Prostate gland (tissue), 2 donors: ENCODE measurements at places on chromosomes 7 and 10. TPM values are rescaled to one million over a fixed set of nuclear protein-coding genes. Genes with fewer than 3 reads are reported as not detected.

DNA sequence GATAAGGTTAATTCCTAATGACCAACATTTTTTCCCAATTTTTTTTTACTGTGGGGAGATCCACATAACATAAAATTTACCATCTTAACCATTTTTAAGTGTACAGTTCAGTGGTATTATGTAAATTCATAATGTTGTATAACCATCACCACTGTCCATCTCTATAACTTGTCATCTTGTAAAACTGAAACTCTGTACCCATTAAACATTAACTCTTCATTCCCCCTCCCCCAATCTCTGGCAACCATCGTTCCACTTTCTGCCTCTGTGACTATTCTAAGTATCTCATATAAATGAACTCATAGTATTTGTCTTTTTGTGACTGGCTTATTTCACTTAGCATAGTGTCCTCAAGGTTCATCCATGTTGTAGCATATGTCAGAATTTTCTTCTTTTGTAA, 46.0 kb upstream of the HPS1 start:
- no peak overlapping the region for H3K4me3 ChIP-seq
- no peaks in the 10 kb centered on the region for H3K27me3 ChIP-seq
- DNase-seq = no peak
- no peak overlapping the region for H3K27ac ChIP-seq
- H3K36me3 ChIP-seq = no peaks in the 10 kb centered on the region

DNA sequence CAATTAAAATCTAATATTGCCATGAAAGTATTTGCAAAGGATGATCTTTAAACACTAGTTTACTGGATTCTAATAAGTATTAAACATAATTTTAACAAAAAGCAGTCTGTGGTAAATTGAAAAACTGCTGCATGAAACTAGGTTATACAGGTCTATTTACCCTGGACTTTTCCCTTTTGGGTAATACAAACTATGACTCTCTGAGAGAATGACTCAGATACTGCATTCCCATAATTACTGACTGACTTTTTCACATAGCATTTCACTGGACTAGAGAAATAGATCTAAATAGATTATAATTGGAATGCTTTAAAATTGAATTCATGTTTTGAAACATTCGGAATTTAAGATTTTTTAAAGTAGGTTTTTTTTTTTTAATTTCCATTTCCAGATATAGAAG, 395.7 kb downstream of the THSD7A start:
- no peaks in the 10 kb centered on the region for H3K27me3 ChIP-seq
- H3K36me3 ChIP-seq = no peaks in the 10 kb centered on the region
- no peak for DNase-seq
- no peaks in the 10 kb centered on the region for H3K4me1 ChIP-seq
- no peak overlapping the region for H3K27ac ChIP-seq

DNA sequence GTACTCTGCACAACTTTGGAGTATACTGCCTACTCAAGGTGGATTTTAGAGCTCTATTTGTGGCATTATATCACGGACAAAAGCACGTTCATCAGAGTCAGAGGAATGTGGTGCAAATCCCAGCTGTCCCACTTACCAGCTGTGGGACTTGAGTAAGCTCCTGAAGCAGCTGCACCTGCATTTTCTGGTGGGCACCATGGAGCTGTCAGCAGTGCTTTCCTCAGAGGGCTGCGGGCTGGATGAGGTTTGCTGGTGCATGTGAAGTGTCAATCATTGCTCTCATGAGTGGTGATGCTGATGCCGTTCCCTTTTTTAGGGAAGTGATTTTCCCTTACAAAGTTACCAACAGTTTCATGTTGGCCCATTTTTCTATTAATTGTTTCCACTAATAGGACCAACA, 53.4 kb downstream of the EGFR start:
- DNase-seq = no peak
- H3K4me3 ChIP-seq = no peak overlapping the region
- no peaks in the 10 kb centered on the region for H3K27me3 ChIP-seq
- no peaks in the 10 kb centered on the region for H3K36me3 ChIP-seq
- no peak overlapping the region for H3K27ac ChIP-seq
- H3K4me1 ChIP-seq = peaks cover 8% of the 10 kb centered on the region

GRCh38 chr7:150904011-150904909, 51.9 kb downstream of the AOC1 start:
- DNase-seq = no peak
- peak overlapping the region; percentile 33 for H3K27ac ChIP-seq
- H3K27me3 ChIP-seq = no peaks in the 10 kb centered on the region

DNA sequence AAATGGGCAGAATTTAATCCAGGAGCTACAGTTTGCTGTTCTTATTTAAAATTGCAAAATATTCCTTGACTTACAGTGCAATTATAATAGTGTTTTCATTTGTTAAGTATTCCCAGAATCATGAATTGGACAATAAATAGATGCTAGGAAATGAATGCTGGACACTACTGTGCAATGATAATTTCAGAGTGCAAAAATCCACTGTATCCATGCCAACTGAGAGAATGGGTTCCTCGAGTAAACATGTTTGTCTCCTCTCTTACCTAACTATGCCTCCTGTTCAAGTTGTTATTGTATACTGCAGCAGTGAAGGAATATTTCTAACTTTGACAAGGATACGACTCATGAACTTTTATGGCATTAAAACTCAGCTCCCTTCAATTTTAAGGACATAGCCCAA, 1396.3 kb downstream of the GATA3 start:
- no peaks in the 10 kb centered on the region for H3K4me1 ChIP-seq
- DNase-seq = no peak
- H3K27me3 ChIP-seq = no peaks in the 10 kb centered on the region
- H3K4me3 ChIP-seq = no peak overlapping the region

DNA sequence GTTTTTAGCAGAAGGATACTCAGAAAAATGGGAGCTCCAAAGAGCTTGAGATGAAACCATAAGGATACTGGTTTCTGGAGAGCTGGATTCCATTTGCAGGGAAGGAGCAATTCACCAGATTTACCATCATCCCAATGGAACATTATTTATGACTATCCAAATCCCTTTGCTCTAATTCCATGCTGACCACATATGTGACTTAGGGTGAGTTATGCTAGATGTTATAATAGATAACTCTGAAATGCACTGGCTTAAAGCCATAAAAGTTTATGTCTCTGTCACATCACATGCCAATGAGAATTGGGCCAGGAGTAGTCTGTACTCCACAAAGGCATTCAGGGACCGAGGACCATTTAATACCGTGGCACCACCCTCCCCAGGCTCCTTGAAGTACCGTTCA, 185.2 kb downstream of the SKIDA1 start:
- no peak for DNase-seq
- H3K4me1 ChIP-seq = no peaks in the 10 kb centered on the region
- no peak overlapping the region for H3K27ac ChIP-seq
- H3K4me3 ChIP-seq = no peak overlapping the region

GRCh38 chr7:151754142-151754590, 122.7 kb downstream of the PRKAG2 start:
- peak overlapping the region; percentile 85 for H3K27ac ChIP-seq
- peak; percentile 83 for DNase-seq
- H3K27me3 ChIP-seq = no peaks in the 10 kb centered on the region

GRCh38 chr7:69735582-69735981, 137.3 kb downstream of the AUTS2 start:
- H3K4me3 ChIP-seq = no peak overlapping the region
- no peak for DNase-seq
- no peak overlapping the region for H3K27ac ChIP-seq
- no peaks in the 10 kb centered on the region for H3K4me1 ChIP-seq

- H3K36me3 ChIP-seq = no peaks in the 10 kb centered on the region
- no peaks in the 10 kb centered on the region for H3K4me1 ChIP-seq
- DNase-seq = no peak
- H3K27ac ChIP-seq = no peak overlapping the region
- no peak overlapping the region for H3K4me3 ChIP-seq
Measured at GRCh38 chr7:36775676-36776075, 51.4 kb upstream of the AOAH start.

GRCh38 chr10:122465401-122466040, 4.2 kb downstream of the HTRA1 start:
- DNase-seq = no peak
- H3K4me1 ChIP-seq = peaks cover 7% of the 10 kb centered on the region
- no peak overlapping the region for H3K27ac ChIP-seq
- H3K27me3 ChIP-seq = no peaks in the 10 kb centered on the region

GRCh38 chr10:63711867-63712716, 190.9 kb downstream of the REEP3 start:
- H3K27ac ChIP-seq = peak overlapping the region; percentile 71
- H3K27me3 ChIP-seq = no peaks in the 10 kb centered on the region
- no peak overlapping the region for H3K4me3 ChIP-seq
- H3K36me3 ChIP-seq = no peaks in the 10 kb centered on the region

DNA sequence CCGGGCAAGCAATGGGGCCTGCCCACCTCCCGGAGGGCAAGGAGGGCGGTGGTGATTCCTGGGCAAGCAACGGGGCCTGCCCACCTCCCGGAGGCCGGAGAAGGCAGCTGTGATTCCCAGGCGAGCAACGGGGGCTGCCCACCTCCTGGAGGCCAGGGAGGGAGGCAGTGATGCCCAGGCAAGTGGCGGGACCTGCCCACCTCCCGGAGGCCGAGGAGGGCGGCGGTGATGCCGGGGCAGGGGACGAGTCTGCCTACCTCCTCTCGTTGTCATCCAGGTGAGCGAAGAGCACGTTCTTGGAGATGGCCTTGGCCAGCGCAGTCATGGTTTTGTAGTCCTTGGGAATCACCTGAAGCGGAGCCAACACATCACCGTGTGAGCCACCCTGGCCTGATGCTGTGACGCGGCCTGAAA, 49.5 kb upstream of the DNAAF5 start:
- H3K36me3 ChIP-seq = no peaks in the 10 kb centered on the region
- H3K4me1 ChIP-seq = no peaks in the 10 kb centered on the region
- H3K27ac ChIP-seq = no peak overlapping the region

GRCh38 chr10:89478085-89478738, 57.2 kb downstream of the SLC16A12 start:
- no peak for DNase-seq
- H3K36me3 ChIP-seq = no peaks in the 10 kb centered on the region
- H3K4me1 ChIP-seq = no peaks in the 10 kb centered on the region
- H3K27ac ChIP-seq = peak overlapping the region; percentile 21

The FBXL13 gene
- total RNA-seq = 2.6 TPM

The WDFY4 gene
- total RNA-seq = 0.59 TPM

The EXOSC1 gene
- total RNA-seq = 30.8 TPM

The LIPJ gene
- 0.17 TPM for total RNA-seq

The ADAMTS14 gene
- 0.28 TPM for total RNA-seq
